NCI-H748 treated with DMSO at 0.1 percent for 48 hours (cell line): ENCODE measurements at places on chromosomes 3 and 15.

DNA sequence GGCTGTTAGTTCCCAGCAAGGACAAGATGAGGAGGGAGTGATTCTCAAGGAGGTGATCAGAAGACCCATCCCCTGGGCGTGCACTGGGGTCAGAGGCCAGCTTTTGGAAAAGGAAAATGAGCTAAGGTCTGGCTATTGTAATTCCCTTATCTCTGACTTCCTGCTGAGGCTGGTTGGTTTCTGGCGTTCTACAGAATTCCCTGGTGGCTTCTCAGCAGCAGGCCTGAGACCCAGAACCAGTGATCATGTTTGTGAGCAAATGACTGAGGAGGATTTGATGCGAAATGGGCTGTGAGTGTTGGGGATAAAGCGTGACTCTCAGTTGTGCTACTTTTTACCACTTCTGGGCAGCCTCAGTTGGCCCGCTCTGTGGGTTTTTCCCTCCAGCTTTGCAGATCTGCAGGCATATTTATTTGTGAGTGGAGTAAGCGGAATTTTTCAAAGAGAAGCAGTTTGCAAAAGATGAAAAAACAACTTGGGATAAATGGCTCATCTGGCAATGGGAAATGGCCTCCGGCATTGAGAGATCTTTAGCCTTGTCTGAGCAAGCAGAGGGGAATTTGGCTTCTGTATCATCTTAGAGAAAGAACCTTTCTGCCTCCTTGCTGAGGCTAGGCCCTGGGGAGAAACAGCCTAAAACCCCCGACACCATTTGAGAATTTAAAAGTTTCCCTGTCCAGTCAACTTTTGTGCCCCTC lies 102.7 kb downstream of the SLCO3A1 start:
- DNase-seq, result no peak

DNA sequence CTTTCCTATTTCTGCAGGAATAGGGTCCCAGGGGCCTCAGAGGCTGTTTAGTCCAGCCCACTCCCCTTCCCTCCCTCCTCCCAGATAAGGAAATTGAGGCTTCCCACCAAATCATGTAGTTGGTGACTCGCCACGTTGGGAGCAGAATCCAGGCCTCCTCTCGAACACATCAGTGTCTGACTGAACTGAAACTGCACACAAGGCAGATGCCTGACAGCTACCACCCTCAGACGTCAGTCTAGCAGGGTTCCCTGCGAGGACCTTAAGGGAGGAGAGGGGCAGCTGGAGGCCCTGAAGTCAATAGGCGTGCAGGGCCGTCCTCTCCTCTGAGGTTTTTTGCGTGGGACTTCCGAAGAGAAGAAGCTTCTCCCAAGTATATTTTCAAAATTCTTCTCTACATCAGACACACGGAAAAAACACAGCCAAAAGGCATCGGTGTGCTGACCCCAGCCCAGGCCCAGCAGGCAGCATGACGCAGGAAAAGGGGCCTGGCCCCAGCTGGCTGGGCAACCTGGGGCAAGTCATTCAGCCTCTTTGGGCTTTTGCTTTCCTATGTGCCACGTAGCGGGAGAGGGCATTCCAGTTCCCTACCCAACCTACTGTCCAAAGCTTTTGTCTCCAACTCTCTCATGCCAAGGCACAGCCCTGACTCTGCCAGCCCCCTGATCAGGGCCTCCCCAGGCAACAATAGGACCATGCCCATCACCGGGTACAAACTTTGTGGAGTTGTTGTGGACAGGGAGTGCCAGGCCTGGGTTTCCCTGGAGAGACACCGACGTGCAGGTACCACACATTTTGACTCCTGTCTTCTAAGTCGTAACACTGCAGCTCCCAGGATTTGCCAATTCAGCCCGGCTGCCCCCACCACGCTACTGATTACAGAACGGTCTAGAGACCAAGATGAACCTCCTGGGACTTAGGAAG lies 283.1 kb downstream of the XXYLT1 start:
- DNase-seq, result no peak

- no peak for DNase-seq
These were observed 8.8 kb upstream of the LRCH3 start for GRCh38 chr3:197782230-197782629.

DNA sequence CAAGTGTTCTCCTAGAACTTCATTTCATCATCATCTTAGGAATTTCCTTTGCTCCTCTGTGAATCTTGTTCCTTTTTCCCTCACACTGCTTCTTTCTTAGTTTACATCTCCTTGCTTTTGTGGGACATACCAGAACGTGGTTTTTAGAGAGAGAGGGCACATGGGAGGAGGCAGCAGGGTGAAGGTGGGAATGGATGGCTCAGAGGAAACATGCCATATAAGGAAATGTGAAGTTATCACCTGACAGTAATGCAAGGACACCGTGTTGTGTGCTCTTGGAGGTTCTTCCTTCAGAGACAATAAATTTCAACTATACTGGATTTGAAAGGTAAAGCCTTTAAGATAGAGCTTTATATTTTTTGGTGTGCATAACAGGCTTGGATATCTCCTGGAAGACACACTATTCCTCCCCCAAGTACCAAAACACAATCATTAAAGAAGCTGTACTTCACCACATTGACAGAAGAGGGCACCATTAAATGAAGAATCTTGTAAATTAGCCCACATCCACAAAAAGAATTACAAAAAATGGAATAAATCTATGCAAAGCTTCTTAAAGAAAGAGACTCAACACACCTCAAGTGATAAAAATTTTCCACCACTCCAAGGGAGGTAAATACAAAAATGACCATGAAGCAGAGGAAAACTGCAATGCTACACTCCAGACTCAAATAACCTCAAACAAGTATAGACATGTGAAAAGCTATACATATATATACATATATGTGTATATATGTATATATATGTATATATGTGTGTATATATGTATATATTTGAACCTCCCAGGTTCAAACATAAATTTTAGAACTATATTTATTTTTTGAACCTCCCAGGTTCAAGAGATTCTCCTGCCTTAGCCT lies 26.1 kb downstream of the RPL39L start:
- no peak for DNase-seq

GRCh38 chr3:106931904-106932303 lies 445.3 kb upstream of the CCDC54 start:
- no peak for DNase-seq

- DNase-seq, result no peak
These were observed 57.4 kb upstream of the PSMD6 start for GRCh38 chr3:64080616-64081234.

GRCh38 chr3:130963878-130964277 lies 62.7 kb downstream of the ASTE1 start:
- DNase-seq, result no peak

DNA sequence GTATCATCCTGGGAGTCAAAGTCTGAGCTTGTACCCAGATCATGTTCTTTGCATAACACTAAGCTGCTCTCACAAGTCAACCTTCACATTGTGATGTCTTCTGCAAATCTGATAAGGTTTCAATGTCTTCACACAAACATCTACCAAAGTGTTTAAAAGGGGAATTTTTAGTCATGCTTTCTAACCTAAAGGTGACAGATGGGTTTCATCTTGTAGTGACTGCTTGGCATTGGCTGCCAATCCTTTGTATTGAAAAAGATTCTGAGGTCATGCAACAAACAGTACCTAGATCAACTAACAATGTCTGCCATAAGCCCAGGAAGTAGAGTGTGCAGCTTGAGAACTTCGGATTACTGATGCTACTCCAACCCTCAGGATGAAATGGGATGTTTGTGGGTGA lies 43.6 kb upstream of the DIPK2A start:
- DNase-seq, result no peak

- DNase-seq, result peak; percentile 41
These were observed 157.7 kb upstream of the FAM3D start for GRCh38 chr3:58824285-58824684.

DNA sequence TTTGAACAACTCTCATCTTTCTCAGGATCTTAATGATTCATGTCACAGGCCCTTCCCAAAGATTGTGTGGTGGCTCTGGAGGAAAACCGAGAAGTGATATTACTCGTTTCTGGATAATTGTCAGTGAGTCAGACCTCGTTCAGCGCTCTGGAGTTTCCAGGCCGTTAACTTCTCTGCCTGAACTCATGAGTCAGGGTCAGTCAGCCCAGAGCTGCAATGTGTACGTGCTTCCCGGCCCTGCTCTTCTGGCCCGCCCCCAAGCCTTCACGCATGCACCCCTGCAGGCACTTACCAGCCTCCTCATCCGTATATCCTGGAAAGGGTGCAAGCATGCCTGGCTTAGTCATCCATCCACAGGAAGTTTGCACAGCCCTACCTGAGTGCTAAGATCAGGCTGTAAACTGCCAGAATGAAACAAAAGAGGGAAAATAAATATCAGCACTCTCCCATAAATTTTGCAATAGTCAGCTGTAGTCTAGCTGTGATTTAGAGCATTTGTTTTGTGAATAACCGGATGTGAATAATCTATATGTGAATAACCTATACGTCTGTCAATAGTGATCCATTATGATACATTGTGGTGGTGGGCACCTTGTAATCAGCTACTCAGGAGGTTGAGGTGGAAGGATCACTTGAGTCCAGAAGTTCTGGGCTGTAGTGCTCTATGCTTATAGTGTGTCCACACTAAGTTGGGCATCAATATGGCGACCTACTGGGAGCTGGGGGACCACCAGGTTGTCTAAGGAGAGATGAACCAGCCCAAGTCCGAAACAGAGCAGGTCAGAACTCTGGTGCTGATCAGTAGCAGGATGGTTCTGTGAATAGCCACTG lies 35.3 kb upstream of the SEMA4B start:
- peak; percentile 44 for DNase-seq
